NCI-H2107 (cell line): ENCODE measurements at places on chromosomes 13 and 19.
A peak's percentile ranks its signal among the peaks of the same experiment; 100 is the strongest.

GRCh38 chr19:29467824-29468401 lies 57.9 kb upstream of the VSTM2B start:
- no peak for DNase-seq

GRCh38 chr19:18259893-18260292 lies 14.4 kb downstream of the IQCN start:
- no peak for DNase-seq

DNA sequence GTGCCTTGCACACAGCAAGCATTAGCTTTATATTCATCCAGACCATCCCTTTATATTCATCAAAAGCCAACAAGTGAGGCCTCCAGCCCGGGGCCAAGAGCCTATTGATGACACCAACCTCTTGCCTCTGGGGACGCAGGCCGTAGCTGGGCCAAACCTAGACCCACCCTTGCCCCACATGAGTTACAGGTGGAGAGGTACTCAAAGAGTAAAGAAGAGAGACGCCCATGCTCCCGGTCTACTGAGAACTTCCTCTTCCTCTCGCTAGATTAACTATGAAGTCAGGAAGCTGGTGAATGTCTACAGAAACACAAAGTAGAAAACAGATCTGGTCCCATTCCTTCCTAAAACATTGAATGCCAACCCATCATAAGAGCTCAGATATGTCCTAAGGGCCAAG lies 3.8 kb upstream of the MLNR start:
- DNase-seq = no peak

DNA sequence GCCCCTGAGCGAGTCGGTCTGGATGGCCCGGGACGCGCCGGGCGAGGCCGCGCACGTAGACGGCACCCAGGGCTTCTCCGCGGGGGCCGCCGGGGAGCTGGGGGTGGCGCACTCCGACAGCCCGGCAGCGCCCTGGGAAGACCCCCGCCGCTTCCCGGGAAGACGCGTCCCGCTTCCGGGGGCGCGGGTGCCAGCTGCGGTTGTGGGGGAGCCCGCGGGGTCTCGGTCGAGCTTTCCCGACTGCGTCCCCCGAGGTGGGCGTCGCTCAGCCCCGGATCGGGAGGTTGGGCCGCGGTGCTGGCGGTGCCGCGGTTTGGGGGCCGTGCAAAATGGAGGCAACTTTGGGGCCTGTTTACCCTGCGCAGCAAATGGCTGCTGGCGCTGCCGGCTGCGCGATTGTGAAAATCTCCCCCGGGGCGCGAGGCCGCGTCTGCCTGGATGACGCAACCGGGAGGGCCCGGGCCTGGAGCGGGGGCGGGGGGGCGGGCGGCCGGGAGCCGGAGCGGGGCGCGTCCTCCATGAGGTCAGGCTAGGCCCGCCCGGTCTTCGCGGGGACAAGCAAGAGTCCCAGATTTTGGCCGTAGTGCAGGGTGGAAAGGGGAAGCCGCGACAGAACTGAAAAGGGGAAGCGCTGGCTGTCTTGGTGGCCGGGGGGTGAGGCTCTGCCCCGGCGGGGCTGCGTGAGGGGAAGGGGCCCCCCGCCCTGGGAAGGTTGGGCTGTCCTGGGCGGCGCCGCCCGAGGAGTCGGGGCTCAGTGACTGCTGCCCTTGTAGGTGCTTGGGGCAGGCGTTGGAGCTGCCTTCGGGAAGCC lies 11.3 kb downstream of the PEAK3 start:
- no peak for DNase-seq

DNA sequence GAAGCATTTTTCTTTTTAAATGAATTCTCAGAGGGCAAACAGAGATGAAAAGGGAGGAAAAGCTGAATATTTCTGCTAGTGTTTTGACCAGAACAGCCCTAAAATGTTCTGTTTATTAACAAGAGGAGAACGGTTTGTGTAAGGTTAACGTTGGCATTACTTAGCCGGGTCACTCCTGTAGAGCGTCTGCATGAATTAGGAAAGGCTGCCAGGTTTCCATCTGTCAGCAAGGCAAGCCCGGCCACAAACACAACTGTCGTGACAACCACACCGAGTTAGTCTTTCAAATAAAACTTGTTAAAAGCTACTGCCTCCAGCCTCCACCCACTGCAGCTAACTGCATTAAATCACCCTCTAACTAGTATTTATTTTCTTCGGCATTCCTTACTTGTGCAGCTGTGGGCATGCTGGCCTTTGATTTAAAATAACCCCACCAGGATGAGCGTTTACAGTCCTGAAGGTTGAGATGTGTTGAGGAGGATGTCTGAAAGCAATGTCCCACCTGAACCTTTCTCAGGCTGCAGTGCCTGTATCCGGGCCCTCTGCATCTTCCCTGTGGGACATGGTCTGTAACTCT lies 527.9 kb downstream of the FGF9 start:
- no peak for DNase-seq

DNA sequence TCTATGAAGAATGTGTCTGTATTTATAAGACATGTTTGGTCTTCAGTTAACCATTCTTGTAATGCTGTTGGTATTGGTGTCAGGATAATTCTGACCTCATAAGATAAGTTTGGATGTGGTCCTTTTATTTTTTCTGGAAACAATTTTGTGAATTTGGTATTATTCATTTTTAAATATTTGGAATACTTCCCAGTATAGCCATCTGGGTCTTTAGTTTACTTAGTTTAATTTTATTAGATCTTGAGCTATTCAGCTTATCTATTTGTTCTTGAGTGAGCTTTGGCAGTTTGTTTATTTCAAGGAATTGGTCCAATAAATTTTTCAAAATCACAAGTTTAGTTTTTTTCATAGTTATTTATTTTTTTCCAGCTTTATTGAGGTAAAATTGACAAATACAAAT lies 335.4 kb upstream of the PCDH20 start:
- DNase-seq = no peak

- no peak for DNase-seq
These were observed 19.8 kb upstream of the GNA15 start for GRCh38 chr19:3115916-3116602.

DNA sequence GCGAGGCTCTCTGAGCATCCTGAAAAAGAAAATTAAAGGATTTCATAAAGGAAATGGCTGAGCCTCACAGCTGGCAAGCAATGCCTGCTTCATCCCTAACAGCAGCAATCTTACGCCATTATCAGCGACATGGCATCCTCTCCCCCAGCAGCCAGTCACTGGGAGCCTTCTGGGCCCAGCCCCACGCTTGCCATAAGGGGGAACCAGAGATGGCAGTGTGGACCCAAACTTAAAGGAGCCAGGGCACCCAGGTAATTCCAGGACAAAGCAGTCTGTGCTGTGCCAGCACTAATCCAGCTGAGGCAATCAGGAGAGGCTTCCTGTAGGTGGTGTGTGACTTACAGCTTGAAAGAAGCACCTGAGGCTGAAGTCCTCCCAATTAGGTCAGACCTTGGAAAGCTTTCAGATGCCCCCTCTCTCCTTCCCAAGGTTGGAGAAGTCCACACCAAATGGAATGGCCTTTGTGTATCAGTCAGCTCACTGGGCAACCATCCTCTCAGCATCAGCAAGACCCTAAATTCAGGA lies 10.3 kb downstream of the VSTM2B start:
- DNase-seq = no peak

- DNase-seq = no peak
These were observed 486.1 kb downstream of the UQCRFS1 start for GRCh38 chr19:28726533-28727479.

GRCh38 chr13:52399046-52399445 lies 6.9 kb downstream of the THSD1 start:
- DNase-seq = no peak

DNA sequence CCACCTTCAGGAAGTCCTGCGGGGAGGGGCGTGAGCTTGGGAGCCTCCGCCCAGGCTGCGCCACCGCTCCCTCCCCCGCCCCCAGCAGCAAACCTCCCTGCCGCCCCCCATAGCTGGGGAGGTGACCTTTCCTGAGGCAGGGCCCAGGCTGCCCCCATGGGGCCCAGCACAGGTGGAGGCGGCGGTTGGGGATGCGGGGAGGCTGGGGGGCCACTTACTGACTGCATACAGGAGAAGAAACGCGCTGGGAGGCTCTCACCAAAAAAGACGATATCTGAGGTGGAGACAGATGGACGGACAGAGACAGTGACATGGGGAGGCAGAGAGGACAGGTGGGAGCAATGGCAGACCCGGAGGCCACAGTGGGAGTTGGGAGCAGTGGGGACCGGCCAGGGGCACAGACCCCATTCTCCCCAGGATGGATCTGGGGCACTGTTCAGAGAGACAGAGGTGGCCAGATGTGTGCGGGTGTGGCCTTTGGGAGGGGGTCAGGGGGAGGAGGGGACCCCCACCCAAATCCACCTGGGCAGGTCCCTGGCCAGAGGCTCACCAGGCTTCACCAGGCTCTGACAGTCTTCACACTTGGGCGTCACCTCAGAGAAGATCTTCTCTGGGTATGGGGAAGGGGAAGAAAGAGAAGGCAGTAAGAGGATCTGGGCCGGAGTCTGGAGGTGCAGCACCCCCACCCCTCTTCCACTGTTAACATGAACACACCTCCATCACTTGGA lies 3.0 kb upstream of the RINL start:
- DNase-seq = no peak

- DNase-seq = peak; percentile 23
These were observed 11.1 kb upstream of the SHISA2 start for GRCh38 chr13:26062853-26063444.

DNA sequence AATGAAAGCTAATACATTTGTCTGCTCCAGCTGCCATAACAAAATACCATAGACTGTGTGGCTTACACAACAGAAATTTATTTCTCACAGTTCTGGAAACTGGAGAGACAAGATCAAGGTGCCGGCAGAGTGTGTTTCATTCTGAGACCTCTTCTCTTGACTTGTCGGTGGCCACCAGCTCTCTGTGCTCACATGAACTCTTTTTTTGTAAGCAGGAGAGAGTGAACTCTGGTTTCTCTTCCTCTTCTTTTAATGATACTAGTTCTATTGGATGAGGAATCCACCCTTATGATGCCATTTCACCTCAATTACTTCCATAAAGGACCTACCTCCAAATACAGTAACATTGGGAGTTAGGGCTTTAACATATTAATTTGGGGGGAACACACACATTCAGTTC lies 11.7 kb downstream of the KCTD12 start:
- no peak for DNase-seq

DNA sequence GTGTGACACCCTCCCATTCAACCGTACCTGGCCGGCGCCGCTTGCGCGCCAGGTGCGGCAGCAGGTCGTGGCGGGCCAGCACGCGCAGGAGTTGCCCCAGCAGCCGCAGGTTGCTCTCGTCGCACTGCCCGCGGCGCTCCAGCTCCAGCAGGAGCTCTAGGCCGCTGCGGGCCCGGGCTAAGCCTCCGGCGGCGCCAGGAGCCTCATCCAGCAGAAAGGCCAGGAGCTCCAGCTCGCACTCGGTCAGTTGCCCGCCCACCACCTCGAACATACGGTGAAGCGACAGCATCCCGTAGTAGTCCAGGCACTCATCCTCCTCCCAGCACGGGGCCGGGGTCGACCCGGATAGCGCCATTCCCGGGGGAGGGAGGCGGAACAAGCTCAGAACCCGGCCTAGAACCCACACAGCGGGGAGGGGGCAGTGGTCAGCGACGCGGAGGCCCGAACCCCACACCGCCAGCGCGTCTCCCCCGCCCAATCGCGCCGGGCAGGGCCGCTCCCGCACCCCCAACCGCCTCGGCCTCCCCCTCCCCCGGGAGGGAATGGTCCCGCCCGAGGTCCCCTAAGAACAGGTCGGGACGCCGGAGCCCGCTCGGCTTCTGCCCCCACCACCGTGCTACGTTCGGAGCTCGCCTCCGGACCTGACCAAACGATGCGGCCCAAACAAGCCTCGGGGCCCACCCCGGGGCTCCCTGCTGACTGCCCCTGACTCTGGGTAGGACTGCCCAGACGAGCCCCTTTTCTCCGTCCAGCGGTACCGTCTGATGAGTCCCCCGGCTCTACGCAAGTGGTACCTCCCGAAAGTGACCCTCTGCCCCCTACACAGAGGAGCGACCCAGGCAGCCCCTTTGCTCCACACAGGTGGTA lies 591 bp downstream of the DEDD2 start:
- DNase-seq = no peak

GRCh38 chr13:73879346-73880015 lies 254.7 kb downstream of the KLF12 start:
- no peak for DNase-seq
